ENCODE measurements at places on chromosomes 3 and 15.

DNA sequence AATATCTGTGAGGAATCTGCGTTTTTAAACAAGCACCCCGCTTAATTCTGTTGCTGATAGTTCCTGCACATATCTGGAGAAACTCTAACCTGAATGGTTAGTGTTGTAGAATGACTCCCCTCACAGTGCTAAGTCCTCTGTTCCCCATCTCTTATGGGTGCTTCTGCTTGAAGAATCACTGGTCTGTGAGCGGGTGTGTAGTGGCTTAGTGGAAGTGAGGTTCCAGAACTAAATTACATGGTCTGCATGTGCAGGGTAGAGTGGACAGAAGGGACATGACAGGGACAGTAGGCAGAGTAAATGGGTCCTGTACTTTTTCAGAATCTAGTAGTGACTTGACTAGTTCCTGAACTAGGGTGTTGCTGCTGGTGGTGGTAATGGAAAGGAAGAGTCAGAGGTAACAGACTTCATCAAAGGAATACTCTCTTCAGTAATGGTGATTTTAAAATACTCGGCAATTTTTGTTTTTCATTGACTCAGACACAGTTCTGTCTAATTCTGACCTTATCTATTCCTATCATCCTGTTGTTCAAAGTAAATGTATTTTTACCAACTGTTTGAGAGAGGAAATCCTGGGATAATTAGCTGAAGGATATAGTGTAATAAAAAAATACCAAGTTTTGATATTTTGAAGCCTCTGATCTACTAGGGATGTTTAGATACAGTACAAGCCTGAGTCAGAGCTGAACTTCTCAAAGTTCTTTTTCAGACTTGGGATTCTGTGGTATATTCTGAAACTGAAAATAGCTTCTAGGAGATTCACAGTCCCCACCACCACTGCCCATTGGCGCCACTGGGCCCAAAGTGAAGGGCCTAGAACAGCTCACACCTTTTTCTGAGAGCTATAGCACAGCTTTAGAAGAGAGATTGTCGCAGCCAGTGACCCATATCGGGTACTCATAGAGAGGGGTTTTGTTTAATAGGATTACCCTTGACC, 55.5 kb downstream of the FNDC3B start:
- DNase-seq: no peak

GRCh38 chr15:80426316-80426715, 22.1 kb downstream of the ARNT2 start:
- no peak for DNase-seq

DNA sequence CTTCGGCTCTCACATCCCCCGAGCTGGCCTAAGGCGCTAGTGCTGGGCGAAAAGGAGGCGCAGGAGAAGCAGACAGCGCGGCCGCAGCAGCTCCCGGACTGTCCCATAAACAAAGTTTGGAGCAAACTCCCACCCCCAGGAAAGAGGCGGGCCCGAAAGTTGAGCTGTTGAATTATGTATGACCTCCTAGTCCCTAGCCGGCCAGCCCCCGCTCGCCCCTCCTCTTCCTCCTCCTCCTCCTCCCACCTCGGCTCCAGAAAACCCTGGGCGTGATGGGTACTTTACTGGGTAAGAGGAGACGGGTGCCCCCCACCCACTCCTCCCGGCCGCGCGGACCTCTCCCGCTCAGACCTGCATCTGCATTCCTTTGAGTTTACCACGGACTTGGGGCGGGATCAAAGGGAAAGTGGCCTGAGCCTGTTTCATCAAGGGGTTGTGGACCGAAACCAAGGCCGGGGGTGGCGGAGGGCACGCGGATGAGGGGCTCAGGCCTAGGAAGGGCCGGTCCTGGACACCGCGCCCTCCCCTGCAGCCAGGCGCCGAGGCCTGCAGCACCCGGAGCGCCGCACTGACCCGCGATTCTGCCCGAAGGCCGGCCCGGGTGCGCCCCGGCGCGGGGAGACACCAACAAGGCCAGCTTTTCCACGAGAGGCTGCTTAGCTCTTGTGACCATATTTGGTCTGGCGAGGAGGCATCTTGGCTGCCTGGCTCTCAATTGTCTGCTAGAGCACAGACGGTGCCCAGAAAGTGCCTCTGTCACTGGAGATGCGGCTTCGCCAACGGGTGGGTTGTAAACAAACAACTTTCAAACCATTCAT, at the start of gene WWTR1:
Gene WWTR1, minus strand, starts transcription at position 100 of the 818 bp plus-strand sequence. CDS start 719 bp downstream, outside the sequence.
- DNase-seq: no peak

DNA sequence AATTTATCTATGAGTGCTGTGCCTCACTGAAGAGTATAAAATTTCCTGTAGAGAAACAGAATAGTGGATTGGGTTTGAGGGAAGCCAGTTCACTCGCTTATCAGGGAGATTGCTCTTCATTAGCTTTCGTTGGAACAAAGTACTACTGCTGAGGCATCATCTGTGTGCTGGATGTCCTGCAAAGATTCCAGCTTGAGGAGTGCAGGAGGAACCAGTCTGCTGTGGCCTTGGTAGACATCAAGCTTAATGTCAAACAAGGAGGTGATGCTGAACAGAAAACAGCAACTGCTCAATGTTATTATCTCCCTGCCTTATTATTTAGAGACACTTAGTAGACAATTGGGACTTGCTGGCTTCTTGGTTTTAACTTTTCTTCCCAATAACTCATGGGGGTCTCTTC, 297.5 kb upstream of the DPH6 start:
- DNase-seq: no peak

- no peak for DNase-seq
Observed at GRCh38 chr3:94293793-94294195, 230.9 kb downstream of the NSUN3 start.

DNA sequence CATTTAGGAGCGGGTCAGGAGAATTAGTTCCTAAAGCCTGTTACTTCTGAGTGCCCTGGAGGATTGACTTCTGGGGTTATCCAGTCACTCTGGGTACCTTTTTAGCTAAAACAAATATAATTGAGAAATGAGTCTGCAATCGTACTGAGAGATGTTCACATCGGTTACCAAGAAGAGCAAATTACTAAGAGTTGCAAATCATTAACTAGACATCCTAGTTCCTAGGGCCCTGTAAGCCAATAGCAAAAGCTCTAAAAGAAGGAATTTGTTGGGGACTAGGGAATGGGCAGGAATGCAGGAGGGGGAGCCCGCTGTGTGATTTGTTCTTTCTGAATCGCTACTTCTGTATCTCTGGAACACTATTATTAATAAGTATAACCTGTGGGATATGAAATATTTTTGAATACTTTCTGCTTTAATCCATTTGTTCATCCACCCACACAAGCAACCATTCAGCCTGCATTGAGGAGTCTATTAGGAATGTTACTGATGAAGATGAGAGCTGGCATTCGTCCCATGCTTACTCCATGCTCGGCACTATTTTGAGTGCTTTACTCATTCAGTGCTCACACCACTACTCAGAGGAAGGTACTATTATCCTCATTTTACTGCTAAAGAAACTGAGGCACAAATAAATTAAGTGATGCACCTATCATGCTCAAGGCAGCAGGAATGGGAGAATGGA, 31.5 kb upstream of the KY start:
- no peak for DNase-seq

DNA sequence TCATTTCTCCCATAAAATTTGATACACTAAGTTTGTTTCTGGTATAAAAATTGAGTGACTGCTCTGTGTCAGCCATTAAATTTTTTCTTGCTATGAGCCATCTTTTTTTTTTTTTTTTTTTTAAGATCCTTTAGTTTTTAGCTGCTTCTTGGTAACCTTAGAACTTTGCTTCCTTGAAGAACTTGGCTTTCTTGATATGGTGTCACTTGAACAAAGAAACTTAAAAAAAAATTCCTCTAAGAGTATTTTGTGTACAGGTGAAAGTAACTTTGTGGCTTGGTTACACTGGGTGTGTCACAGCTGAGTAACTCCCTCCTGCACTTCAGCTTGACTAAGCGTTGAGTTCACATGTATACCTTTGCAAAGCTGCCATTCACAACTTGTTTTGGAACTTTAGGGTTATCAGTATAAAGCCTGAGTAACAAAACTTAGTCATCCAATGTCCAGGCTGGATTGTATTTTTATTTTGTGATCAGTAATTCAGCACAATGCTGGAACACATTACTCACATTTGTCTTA, 6.5 kb downstream of the CHD2 start:
- DNase-seq: no peak

DNA sequence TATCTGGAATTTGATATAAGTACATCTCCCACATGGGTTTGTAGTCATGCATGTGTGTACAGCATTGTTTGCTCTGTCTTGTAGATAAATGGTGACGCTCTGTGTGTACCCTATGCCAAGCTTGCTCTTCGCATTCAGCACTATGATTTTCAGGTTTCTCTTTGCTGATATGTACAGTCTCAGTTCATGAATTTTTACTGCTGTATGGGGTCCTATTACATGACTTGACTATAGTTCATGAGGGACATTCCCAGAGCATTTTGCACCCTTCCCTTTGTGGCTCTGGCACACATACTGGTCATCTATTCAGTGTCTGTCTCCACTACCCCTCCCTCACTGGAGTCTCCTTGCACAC, 132.7 kb downstream of the EEFSEC start:
- DNase-seq: no peak

- DNase-seq: no peak
Observed at GRCh38 chr3:162605651-162606204, 1109.1 kb downstream of the OTOL1 start.

DNA sequence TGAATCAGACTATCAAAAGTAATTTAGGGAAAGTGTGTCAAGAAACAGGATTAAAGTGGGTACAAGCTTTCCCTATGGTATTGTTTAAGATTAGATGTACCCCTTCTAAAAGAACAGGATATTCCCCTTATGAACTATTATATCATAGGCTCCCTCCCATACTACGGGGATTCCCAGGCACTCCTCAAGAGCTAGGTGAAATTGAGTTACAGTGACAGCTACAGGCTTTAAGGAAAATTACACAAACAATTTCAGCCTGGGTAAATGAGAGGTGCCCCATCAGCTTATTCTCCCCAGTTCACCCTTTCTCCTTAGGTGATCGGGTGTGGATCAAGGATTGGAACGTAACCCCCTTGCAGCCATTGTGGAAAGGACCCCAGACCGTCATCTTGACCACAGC, 240.8 kb upstream of the CNTN6 start:
- no peak for DNase-seq

GRCh38 chr3:14319654-14320182, 82.7 kb upstream of the SLC6A6 start:
- DNase-seq: no peak

DNA sequence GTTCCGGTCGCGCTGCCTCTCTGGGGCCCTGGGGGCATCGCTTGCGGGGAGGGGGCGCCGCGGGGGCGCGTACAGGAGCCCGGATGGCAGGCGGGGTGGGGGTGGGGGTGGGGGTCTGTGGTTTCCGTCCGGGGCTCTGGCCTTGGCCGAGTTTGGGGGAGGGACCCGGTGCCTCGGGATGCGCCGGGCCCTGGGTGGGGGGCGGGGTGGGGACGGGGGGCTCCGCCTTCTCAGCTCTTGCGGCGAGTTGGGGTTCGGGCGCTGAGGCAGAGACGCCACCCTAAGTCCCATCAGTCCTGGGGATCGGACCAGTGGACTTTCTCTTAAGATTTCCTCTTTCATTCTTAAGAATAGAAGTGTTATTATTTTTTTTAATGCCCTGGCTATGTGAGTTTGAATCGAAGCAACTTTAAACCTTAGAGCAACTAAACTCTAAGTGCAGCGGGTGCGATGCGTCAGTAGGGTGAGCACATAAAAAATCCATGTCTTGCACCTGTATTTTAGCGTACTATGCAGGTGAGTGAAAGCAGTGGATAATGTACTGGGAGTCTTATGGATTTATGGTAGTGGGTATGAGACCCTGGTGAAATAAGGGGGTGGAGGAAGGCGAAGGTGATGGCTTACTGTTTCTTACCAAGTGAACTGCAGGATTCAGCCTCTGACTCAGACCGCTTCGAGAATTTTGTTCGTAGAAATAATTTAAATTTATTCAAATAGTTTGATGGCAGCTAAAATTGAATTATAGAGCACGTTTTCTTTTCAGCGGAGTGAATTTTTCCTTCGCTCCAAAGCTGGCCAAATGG, 762 bp downstream of the CTNNB1 start:
- no peak for DNase-seq

DNA sequence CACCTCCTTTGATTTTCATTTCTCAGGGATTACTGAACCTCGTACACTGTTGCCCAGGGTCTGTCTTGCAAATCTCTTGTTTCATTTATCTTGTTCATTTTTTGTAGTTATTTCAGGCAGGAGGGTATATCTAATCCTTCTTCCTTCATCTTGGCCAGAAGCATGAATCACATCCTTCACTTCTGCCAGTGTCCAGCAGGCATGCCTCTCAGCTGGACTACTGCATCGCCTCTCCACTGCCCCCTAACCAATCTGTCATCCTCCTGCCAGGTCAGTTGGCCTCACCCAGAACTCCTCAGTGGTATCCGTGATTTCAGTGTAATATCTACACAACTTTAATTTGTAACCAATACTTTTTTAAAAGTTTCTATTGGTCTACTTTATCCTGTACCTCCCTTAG, 297.9 kb downstream of the GABRG3 start:
- no peak for DNase-seq

DNA sequence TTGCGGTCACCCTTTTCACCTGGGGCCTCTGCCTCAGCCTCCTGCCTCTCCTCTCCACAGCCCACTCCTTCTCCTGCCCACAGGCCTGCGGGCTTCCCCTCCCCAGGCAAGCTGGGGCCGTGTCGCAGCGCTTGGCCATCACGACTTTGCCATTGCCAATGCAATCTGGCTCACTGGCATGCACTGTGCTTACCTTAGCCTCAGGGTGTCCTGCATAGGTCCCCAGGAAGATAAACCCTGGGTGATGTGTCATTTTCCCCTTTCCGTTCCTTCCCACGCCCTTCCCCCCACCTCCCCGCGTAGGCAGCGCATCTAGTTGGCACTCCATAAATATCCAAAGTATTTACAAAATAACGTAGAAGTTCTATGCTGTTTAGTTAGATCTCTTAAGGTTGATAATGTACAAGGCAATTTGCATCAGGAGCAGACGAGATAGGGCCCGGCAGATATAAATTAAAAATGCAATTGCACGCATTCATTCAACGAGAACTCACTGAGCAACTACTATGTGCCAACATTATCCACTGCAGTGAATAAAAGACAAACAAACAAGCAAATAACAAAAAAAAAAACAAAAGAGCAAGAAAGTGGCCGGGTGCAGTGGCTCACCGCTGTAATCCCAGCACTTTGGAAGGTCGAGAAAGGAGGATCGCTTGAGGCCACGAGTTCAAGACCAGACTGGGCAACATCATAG, 973 bp upstream of the COPG1 start:
- no peak for DNase-seq

GRCh38 chr3:185959609-185960521, 22.1 kb upstream of the TRA2B start:
- DNase-seq: peak; percentile 21

DNA sequence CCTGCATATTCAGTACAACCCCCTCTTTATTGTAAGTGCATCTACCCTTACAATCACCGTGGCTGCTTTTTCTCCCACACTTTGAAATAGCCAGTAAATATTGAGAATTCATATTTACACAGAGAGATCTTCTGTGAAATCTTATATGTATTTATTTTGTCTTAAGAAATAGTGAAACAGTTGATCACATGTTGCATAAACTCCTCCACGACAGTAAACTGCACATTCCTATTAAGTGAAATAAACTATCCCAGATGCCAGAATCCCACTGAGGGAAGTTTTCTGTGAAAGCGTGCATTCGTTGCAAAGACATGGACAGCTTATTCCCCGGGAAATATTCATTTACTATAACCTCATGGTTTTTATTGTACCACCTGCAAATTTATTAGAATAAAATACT, 796.0 kb downstream of the ROBO2 start:
- no peak for DNase-seq

Measured in NCI-H187 (cell line).